Stimulated activated CD8-positive, alpha-beta memory T cell treated with anti-CD3 and anti-CD28 coated beads, Interleukin-4, amount 100 ng/mL, for 1 hour (primary cell): ENCODE measurements at places on chromosomes 3 and 15.

DNA sequence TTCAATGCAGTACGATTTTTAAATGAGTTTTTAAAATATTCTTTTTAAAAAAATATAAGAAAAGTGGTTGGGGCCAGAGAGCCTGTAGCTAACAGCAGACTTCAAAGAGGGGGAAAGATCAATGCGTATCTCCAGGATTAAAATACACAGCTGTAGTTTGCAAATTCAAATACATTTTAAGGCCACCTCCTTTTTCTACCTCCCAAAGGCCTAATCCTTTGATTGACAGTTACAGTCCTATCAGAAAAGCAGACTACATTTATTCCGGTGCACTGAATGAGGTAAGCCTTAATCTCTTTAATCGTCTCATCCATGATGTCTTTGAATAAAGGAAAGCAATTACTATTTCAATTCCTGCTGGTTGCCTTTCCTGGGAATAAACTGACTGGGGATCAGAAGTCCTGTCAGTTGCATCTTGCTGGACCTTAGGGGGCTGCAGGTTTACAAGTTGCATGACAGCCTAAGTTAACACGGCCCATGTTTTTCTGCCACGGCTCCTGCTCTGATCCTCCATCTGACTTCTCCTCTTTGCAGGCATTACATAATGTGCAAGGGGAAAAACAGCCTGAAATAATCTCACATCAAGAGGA lies 51.7 kb downstream of the CADPS start:
- no peak for DNase-seq

GRCh38 chr3:70312336-70312735 lies at the start of gene MDFIC2:
Gene MDFIC2, minus strand, starts transcription at chr3:70312638. Its CDS starts 665 bp downstream, at chr3:70311973.
- DNase-seq: no peak

DNA sequence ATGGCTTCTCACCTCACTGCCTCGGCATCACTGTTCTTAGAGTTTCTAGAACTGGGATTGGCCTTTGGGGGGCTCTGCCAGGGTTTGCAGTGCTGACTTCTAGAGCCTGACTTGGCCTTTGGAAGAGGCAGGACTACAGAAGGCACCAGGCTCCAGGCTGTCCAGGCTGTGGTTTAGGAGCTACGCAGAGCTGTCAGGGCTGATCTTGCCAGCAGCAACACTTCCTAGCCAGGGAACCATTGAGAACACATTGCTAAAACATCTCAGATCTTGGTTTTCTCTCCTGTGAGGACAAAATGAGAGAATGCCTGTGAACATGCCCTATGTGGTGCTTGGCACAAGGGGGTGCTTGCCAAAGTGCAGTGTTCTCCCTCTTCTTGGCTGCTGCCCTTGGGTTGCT lies 34.6 kb upstream of the APEH start:
- DNase-seq: no peak

GRCh38 chr3:194215392-194215791 lies 79.4 kb downstream of the HES1 start:
- DNase-seq: no peak

- DNase-seq: no peak
Measured at GRCh38 chr3:112137781-112138180, 4.7 kb upstream of the GCSAM start.

GRCh38 chr3:11558918-11559815 lies 84.5 kb downstream of the VGLL4 start:
- DNase-seq: no peak

DNA sequence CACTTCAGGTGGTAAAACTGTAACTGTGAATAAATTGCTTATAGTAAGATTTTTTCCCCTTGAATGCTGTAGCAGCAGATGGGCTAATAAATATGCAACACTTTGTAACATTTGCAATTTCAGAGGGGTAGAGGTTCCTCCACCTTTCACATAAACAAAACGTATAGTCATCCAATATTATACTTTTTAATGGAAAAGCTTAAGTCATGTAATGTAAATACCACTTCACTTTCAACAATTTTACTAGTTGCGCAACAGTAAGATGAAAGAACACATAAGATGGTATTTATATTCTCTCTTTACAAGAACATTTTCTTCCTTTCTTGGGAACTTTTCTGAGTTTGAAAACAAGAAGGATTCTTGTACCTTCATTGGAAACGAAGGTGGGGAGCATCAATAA lies 56.6 kb upstream of the FAM3D start:
- DNase-seq: no peak
